GF-D8 (cell line): ENCODE measurements at places on chromosomes 3 and 15.

DNA sequence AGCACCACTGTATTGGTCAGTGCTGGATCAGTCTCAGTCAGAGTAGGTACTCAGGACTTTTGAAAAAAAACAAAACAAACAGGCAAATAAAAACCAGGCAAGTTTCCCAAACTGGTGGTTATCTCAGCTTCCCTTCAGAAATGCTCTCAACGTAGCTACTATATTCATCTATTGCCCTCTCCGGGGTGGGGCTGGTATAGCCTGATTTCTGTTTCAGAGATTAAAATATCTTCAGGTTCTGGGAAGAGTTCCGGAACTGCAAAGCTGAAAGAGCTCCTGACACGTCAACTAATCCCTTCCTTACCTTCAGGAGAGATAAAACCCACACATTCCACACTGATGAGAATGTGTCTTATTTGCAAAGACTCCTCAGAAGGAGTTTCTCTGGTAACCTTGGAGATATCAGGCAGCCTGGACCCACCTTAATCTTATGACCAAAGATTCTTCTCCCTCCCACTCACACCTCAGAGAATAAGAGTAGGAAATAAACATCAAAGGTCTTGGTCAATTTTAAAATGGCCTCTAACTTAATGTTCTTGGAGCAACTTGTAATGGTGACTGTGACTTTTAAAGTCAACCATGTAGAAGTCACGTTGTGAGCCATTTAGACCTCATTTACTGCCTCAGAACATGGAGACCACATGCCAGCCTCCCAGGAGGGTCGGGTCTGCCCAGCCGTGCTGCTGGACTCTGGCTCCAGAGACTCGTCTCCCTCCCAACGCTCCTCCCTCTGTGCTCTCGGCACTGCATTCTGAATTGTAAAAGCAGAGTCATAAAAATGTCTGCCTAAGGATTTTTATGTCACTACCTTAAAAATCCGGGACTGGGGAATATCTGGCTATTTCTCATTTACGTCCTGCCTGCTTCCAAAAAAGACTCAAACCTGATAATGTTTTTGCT lies 53.8 kb downstream of the CDCP1 start:
- no peak for DNase-seq

- DNase-seq = no peak
Measured at GRCh38 chr15:63136742-63137141, 15.1 kb downstream of the LACTB start.

DNA sequence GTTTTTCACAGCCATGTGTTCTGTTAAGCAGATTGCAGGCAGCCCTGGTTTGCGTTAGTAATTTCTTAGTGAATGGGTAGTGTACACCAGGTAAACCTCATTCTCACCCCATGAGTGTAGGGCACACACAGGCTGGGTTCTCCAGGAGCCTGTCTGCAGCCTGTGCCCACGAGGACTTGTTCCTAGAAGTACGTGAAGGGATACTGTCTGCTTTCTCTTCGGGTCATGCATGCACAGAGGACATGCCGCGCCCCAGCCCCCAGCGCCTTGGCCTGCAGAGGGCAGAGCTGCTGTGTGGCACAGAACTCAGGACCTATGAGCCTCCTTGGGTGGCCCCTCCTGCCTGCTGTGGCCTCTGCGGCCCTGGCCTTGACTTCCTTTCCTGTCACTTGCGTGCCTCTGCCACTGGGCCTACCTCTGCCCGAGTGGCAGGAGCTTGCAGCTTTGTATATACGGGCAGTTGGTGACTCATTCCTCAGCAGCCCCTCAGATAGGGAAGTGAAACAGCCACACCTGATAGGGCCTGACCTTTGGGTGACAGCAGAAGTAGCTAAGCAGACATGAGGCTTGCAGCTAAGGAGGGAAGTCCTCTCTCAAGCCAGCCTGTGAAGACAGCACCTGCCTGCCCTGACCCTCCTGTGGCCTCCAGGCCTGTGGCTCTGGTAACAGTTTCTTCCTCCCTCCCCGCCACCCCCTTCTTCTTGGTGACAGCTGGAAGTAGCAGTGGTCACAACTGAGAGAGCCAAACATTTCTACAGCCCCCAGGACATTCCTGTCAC lies 19.5 kb downstream of the PPCDC start:
- DNase-seq = peak; percentile 99

DNA sequence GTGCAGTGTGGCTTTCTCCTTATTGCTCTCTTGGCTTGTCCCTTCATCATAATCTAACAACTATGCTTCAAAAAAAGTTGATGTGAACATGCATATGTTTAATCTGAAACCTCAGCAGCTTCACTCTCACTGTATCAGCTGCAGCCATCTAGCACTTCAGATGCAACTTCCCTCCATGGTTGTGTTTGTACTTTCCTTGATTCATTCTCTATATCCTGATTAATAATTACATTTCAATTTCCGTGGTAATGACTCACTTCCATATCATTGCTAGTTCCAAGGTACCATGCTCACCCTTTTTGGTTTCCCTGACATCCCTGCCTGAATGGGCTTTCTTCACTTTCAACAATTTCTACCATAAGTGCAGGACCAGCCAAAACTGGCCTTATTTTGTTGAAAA lies 51.2 kb downstream of the MDFIC2 start:
- DNase-seq = no peak

- no peak for DNase-seq
Measured at GRCh38 chr3:135694142-135694541, 271.4 kb upstream of the PPP2R3A start.

DNA sequence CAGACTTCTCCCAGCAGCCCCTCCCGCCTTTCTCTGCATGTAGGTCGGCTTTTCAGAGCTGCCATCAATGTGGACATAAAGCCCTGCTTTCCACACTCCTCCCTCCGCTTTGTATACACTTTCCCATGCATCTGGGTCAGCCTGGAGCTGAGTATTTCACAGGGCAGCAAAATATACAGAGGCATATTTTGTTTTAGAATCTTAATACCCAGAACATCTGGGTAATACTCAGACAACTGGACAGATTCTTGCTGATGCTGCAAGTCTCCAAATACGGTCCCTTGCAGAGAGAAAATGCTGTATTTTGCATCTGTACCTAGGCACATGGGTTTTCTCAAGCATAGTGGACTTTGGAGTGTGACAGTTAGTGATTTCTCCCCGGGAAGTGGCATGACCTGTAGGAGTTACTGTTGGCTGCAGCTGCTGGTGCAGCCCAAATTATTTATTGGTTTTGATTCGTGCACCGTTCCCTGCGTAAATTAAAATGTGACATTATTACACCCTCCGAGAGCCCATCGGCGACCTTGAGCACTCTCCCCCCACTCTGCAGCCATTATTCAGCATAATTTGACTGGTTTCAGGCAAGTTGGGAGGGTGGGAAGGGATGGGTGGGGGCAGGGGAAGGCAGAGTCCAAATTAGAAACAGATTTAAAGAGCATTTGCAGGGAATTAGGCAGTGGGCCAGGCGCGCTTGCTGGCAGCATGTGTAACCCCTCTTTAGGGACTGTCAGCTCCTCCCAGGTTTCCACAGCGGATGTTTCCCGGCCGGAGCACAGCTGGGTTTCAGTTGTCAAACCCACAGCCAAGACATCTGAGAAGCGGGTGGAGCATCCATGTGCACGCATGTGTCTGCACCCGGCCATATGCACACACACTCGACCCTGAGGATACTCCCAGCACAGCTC lies 100.8 kb downstream of the CPN2 start:
- DNase-seq = no peak

DNA sequence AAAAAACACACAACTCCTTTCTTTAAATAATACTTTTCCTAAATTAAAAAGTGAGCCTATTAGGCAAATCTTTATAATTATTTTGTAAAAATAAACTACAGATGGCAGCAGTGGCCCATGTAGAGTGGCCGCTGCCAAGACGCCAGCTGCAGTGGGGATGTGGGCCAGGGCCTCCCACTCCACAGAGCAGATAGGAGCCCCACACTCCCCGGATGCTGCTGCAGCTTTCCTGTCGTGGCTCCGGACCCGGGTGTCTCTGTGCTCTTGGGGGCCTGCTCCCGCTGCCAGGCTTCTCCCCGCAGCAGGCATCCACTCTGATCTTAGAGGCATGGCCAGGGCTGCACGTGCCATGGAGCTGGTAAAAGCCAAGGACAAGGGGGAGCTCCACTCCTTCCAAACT lies 67.5 kb downstream of the PROS1 start:
- DNase-seq = no peak

- no peak for DNase-seq
Measured at GRCh38 chr3:156183396-156183795, 63.0 kb downstream of the KCNAB1 start.
